Stimulated activated CD8-positive, alpha-beta memory T cell treated with anti-CD3 and anti-CD28 coated beads, Interleukin-2, amount 100 ng/mL, for 1 hour (primary cell): ENCODE measurements at places on chromosomes 2 and 18.

GRCh38 chr2:60337142-60337497 is 216.3 kb downstream of the BCL11A start:
- DNase-seq, result no peak

GRCh38 chr18:54163453-54163852 is 61.0 kb downstream of the MBD2 start:
- no peak for DNase-seq

DNA sequence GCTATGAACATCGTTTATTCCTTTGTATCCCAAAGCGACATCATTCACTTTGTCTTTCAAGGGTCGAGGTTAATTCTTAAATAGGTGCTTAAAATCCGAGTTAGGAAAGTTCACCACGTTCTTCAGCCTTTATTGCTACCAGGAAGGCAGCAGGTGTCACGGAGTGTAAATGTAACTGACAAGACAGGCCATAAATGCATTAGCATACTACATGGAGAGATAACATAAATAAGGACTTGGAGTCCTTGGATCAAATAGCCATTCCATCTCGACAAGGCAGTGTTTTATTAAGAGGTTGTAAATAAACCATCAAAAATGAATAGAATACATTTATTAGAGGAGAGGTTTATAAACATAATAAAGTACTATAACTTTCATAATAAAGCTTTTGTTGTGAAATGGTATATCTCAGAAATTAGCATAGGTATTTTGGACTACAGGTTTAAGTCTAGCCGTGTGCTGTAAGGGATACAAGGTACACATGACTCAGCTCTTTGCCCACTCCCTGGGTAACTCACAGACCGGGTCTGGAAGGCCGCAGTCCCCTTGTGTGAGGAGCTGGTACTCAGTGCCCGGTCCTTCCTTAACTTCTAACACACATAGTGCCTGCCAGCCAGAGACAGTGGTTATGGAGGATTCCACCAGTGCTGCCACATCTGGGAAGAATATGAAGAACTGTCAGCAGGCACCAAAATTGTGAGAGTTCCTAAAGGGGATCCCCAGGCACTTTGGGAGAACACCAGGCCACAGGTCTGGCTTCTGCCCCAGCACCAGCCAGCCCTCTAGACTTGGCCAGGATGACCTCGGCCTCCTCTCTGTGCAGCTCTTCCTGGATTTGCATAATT is 29.4 kb downstream of the CAPN13 start:
- DNase-seq, result no peak

DNA sequence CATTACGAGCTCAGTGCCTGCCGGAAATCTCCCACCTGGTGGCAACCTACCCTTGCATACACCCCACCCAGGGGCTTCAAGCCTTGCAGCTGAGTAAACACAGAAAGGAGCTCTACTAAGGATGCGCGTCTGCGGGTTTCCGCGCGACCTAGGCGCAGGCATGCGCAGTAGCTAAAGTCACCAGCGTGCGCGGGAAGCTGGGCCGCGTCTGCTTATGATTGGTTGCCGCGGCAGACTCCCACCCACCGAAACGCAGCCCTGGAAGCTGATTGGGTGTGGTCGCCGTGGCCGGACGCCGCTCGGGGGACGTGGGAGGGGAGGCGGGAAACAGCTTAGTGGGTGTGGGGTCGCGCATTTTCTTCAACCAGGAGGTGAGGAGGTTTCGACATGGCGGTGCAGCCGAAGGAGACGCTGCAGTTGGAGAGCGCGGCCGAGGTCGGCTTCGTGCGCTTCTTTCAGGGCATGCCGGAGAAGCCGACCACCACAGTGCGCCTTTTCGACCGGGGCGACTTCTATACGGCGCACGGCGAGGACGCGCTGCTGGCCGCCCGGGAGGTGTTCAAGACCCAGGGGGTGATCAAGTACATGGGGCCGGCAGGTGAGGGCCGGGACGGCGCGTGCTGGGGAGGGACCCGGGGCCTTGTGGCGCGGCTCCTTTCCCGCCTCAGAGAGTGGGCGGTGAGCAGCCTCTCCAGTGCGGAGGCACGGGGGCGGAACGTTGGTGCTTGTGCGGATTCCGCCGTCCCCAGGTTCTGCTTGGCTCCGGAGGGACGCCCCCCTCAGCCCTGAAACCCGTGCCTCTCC is at the start of gene MSH2:
TSS of gene MSH2 (plus strand) at position 352 of the 804 bp plus-strand sequence. CDS start at position 388, 36 bp downstream.
- peak; percentile 85 for DNase-seq

GRCh38 chr2:100629309-100629708 is 66.5 kb downstream of the PDCL3 start:
- no peak for DNase-seq

DNA sequence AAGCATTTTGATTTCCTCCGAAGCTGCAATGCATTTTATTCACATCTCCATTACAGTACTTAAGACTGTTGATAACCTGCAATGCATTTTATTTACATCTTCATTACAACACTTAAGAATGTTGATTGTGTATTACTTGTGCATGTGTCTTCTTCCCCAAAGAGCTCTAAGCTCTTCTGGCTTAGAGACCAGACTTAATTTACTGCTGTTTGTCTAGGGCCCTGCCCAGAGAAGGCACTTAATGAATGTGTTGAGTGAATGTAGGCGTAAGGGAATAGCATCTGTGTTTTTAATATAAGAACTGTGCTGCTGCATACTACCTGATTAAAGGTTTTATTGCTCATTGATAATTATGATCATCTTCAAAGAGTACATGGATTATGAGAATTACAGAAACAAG is 295.6 kb downstream of the ZNF385B start:
- no peak for DNase-seq

- DNase-seq, result no peak
These were observed 98.2 kb upstream of the B3GNT7 start for GRCh38 chr2:231297108-231297908.

- no peak for DNase-seq
These were observed 114.3 kb upstream of the ARL4C start for GRCh38 chr2:234611209-234611608.

GRCh38 chr2:209389171-209389618 is 34.7 kb upstream of the MAP2 start:
- no peak for DNase-seq

DNA sequence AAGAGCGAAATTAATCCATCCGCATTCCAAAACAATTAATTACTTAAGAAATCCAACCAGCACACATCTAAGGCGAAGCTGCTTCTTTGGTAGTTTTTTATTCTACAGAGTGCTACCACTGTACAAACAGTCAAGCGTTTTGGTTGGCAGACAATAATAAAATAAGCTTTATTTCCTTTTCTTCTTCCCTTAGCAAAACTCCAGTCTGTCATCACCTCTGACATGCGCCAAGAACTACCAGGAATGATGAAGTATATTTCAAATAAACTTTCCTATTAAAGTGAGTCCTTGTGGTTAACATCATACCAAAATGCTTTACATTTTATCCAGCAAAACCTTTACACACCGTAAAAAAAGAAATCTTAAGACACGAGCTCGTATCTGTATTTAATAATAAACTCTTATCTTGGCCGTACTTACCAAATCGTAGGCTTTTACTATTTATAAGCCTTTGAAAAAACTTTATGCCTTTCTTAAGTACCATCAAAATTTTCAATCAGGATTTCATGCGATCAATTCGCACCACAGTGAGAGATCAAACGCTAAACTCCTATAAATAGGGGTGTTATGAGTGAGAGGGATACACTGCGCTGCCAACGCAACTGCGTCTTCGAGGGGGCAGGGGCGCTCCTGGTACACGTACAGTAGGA is 1.3 kb downstream of the ATL2 start:
- DNase-seq, result no peak

DNA sequence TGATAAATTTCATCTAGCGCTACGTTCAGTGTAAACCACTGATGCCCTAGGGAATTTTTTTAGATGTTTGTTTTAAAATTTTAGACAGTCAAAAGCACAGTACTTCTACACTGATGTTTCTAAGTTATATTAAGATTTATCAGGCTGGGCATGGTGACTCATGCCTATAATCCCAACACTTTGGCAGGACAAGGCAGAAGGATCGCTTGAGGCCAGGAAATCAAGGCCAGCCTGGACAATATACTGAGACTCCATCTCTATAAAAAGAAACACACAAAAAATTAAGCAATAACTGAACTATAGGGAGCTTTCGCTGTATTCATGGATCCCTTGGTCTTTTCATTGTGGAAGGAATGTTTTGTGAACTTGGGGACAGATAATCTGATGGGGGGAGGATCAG is 50.6 kb upstream of the MAPRE2 start:
- no peak for DNase-seq

DNA sequence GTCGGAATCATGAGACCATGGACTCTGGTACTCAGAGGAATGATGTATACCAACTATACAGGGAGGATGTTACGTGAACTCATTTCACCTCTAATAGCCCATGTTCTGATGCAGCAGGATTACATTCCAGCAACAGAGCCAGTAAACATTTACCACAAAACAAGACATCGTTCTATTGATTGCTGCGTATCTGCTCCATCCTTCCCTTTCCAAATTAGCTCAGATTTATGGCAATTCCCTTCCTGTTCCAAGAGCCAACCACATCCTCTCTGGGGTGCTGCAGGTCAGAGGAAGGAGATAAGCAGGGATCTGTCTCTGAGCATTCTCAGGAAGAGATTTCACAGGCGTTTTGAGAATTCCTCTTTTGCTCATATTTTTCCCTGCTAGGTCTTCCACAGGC is 98.3 kb downstream of the KLF7 start:
- DNase-seq, result no peak

- DNase-seq, result no peak
These were observed 76.9 kb upstream of the PAPOLG start for GRCh38 chr2:60679036-60679780.

- DNase-seq, result peak; percentile 99
These were observed at the start of gene IFT172 for GRCh38 chr2:27489498-27490397. Gene IFT172 (minus strand): TSS chr2:27489743. CDS start chr2:27489653, 90 bp downstream.

- DNase-seq, result no peak
These were observed 30.4 kb downstream of the TMEM178A start for GRCh38 chr2:39696101-39696553.

DNA sequence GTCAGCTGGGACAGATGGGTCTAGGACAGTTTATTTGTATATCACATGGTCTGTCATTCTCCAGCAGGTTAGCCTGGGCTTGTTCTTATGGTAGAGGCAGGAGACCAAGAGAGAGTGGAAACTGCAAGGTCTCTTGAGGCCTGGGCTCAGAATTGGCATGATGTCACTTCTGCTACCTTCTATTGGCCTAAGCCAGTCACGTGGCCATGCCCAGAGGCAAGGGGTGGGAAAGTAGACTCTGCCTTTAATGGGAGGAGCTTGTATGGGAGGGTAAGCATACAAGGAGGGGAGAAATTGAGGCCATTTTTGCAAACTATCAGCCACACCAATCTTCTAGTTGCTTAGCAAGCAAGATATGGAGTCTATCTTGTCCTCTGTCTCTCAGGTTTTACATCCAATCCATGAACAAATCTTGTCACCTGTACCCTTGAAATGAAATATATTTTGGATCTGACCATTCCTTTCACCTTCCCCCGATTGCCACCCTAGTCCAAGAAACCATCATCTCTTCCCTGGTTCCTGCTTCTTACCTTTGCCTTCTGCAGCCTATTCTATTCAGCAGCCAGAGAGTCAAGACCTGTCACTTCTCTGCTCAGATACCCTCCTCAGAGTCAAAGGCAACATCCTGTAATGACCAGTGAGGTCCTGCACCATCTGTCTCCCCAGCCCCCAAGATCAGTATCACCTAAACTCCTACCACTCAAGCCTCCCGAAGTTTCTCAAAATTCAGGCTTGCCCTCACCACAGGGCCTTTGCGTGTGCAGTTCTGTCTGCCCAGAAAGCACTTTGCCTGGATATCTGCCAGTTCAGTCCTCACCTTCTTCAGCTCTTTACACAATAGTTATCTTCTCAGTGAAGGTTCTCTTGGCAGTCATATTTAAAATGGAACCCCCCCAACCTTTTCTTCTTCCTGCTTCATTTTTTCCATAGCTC is 240.0 kb downstream of the LOXHD1 start:
- no peak for DNase-seq

GRCh38 chr2:61404438-61404837 is 66.4 kb downstream of the USP34 start:
- no peak for DNase-seq

- no peak for DNase-seq
These were observed 31.4 kb downstream of the LGALSL start for GRCh38 chr2:64485331-64485730.

- no peak for DNase-seq
These were observed 146.6 kb upstream of the REV1 start for GRCh38 chr2:99636144-99637034.

- no peak for DNase-seq
These were observed 22.6 kb downstream of the POMC start for GRCh38 chr2:25145803-25146202.

GRCh38 chr2:64574871-64575270 is 50.7 kb downstream of the AFTPH start:
- no peak for DNase-seq

DNA sequence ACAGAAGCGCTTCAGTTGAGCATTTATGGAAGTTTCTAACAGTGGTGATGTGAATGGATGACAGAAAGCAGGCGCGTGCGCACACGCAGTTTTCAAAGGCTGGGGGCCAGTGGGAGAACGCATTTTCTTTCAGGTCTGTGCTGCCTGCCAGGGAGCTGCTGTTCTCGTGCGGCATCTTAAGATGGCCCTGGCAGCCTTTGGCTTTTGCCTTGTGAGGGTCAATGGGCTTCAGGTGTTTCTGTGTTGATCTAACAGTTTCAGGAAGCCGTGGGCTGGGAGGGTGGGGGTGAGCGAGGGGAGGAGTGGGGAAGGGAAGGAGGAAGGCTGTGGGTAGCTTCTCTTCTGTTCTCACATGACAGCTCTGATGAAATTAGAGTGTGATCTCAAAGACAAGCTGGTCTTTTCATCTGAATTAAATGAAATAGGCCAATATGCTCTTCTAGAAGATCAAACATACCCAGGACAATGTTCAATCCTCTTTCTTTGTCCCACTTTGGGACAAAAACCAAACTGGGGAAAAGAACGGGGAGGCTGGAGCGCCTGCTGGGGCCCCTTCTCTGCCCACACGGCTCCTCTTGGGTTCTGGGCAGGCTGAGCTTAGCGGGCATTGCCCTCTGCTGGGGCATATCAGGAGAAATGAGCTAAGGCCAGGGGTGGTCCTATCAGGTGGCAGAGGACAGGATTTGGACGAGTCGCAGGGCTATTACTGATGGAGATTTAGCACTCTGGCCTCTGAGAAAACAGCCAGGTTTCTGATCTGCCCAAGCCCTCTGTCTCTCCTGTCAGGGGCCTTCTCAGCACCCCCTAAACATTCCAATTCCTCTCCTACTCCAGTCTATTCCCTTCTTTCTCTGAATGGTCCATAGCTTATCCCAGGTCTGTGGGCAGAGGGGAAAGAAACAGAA is 126.2 kb upstream of the LGALSL start:
- DNase-seq, result peak; percentile 16

DNA sequence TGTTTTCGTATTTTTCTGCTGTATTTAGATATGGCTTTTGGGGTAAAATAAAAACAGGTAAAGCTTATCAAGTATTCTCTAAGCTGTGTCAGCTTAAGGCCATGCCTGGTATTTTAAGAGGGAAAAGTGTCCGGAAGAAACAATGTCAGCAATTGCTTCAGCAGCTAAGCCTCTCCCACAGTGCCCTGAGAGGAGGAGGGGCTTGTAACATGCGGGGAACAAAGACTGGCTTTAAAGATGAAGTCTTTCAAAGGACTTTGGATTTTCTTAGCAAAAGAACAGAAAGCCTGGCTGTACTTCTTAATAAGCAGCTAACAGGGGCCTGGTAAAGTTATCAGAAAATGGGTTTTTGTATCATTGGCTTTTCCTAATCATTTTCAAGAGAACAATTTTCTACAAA is 102.8 kb downstream of the PXDN start:
- DNase-seq, result no peak
